ENCODE measurements at places on chromosomes 7 and 10.

GRCh38 chr7:93890464-93891068 is at the start of gene TFPI2:
TSS of gene TFPI2 (minus strand) at chr7:93890753. CDS start at chr7:93890678, 75 bp downstream.
- DNase-seq = peak; percentile 91

DNA sequence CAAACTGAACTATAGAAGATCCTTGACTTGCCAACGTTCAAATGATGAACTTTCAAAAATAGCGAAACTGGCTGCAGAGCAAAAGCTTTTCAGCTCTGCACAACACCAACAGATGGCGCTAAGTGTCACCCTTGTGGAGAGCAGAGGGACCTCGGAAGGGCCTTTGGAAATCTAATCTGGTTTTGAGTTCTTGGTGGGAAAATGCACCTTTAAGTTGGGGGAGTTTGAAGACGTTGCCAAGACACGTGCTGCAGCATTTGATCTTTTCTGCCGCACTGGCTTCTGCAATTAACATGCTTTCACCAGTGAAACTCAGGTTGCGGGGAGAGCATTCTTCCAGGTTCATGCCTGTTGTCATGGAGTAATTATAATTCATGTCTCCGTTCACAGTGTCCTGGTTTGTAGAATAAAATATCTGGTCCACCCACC is 26.3 kb upstream of the WDR11 start:
- DNase-seq = peak; percentile 35

GRCh38 chr10:116654816-116655215 is 34.1 kb downstream of the PNLIPRP2 start:
- DNase-seq = no peak

- DNase-seq = no peak
These were observed 21.1 kb downstream of the ZNF282 start for GRCh38 chr7:149216402-149216801.

DNA sequence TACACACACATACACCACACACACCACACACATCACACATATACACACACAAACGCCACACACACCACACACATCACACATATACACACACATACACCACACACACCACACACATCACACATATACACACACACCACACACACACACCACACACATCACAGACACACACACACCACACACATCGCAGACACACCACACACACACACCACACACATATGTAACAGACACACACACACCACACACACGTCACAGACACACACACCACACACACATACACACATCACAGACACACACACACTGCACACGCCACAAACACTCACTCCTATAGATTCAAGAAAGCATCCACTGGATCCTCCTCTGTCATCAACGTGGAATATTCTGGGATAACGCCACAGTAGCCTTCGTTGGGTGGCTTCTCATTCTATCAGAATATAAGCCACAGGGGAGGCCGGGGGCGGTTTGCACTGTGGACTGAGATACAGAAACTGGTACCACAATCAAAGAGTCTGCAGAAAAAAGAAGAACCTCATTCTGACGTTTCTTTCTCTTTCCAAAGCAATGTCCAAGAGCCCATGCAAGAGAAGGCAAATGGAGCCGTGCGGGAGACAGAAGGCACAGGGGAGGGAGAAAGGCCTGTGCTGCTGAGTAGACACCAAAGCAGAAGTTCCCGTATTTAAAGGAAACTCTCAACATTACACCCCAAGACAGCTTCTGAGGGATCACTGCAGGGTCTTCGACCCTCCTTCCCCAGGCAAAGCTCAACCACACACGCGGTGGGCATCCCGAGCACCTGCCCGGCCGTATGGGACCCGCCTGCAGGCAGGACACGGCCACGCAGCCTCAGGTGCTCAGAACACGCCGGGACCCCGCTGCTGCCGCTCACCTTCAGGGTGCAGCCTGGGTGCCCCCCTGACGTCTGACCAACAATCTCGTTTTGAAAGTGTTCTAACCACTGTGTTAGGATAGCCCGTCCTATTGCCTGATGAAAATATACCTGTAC is 321.2 kb downstream of the DNAJB6 start:
- DNase-seq = no peak

GRCh38 chr10:4353059-4353655 is 472.9 kb upstream of the AKR1E2 start:
- peak; percentile 12 for DNase-seq

All from bronchial epithelial cell (primary cell).